ENCODE measurements at places on chromosomes 4 and X.

- no peak for DNase-seq
Observed at GRCh38 chrX:53373307-53373706, 49.1 kb downstream of the SMC1A start.

- DNase-seq, result no peak
Observed at GRCh38 chrX:110120025-110120424, 117.1 kb downstream of the TMEM164 start.

- DNase-seq, result no peak
Observed at GRCh38 chrX:85590638-85591037, 211.2 kb upstream of the POF1B start.

- DNase-seq, result no peak
Observed at GRCh38 chr4:147546349-147546748, 65.5 kb downstream of the EDNRA start.

DNA sequence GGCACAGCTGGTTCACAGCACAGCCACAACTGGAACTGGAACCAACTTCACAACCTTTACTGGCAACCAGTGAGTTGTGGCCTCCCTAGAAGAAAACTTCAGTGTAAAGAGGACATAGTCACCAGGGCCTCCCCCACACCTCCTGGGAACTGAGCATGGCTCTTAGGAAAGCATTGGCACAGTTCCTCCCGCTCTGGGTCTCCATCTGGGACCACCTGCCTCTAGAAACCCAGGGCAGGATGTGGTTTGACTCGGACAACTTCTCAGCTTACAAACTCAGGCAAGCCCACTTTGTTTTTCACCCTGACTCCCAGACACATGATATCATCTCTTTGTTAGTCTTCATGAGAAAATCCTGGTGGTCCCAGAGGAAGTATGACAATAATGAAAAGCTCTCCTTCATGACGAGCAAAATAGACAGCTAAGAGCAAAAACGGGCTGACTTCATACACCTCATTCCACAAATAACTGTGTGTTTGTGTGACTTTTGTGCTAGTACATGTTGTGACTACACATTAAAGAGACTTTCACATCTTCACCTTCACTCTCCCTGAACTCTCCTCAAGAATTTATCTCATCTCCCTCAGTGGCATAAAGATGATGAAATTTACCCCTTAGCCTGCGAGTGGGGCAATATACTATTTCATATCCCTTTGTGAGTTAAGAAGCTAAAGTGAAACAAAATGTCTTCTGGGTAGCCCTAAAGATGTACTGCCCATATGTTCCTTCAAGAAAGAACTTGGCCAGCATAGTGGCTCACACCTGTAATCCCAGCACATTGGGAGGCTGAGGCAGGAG, 75.4 kb downstream of the SH3KBP1 start:
- DNase-seq, result no peak

GRCh38 chrX:150196285-150196684, 166.8 kb upstream of the MAMLD1 start:
- no peak for DNase-seq

GRCh38 chr4:1347410-1347864, 429 bp downstream of the UVSSA start:
- peak; percentile 64 for DNase-seq

GRCh38 chr4:151215295-151215694, 61.7 kb upstream of the PRSS48 start:
- no peak for DNase-seq

DNA sequence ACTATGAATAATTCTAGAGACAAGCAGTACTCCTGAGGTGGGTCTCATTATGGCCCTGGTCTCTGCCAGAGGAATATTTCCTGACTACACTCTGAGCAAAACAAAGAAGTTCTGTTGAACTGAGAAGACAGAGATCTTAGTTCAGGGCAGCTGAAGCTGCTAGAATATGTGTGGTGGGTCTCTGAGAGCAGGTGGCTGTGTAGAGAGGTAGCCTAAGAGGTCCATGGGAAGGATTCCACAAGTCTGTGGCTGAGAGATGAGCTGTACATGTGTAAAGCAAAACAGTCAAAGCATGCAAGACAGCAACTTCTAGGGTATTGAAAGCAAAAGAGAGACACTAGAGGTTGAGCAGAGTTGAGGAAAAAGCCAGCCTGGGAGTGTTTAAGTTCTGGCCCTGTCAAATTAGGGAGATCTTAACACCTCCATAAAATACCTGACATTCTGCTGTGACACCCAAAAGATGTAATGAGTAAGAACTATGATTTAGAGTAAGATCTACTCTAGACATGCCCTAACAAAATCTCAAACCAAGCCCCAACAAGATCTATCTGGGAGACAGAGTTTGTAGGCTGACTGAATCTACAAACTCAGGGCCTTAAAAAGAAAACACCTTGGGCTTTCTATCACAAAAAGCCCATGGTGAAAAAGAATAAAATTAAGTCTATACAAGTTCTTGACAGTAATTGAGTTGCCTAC, 274.4 kb downstream of the BANK1 start:
- no peak for DNase-seq

- no peak for DNase-seq
Observed at GRCh38 chr4:93431371-93431770, 397.2 kb upstream of the ATOH1 start.

DNA sequence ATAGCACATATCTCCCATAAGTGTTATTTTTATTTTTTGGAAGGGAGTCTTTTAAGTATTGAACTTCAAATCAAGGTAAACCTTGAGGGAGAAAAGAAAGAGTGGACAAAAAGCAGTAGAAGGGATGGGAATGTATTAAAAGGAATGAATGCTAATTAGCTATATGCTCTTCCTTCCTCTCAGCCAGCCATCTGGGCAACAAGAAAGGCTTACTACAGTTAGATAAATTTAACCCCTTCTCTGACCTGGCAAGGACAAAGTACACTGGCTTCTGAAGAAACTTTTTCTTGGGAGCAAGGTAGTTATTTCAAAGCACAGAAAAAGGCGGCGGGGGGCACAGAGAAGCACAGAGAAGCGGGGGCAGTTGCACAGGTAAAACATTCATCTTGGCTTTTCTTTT, 54.6 kb downstream of the GAB1 start:
- no peak for DNase-seq

- no peak for DNase-seq
Observed at GRCh38 chrX:51759055-51759839, 16.0 kb downstream of the GSPT2 start.

- peak; percentile 61 for DNase-seq
Observed at GRCh38 chrX:130170752-130171445, 863 bp upstream of the RAB33A start.

DNA sequence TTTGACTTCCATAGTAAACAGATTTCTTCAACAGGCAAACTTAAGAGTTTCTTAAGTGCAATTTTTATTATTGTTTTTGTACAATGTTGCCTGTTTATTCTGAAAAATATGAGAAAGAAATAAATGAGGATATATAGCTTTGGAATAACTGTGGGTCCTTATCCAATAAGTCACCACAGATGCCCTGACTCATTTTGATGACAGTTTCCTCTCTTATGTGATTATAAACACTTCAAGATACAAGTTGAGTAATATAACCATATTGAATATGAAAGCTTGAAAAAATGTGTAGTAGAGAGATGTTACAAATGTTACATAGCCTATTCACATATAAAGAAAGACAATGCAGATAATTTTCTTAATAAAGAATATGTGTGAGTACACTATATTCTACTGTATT, 931.6 kb downstream of the RAPGEF2 start:
- no peak for DNase-seq

- no peak for DNase-seq
Observed at GRCh38 chr4:53313510-53313909, 52.4 kb downstream of the SCFD2 start.

- no peak for DNase-seq
Observed at GRCh38 chr4:20166544-20166943, 85.2 kb upstream of the SLIT2 start.

- DNase-seq, result no peak
Observed at GRCh38 chr4:128688846-128689437, 120.6 kb upstream of the JADE1 start.

GRCh38 chr4:118237531-118237930, 115.3 kb downstream of the PRSS12 start:
- DNase-seq, result no peak

GRCh38 chr4:107856901-107857300, 32.2 kb downstream of the SGMS2 start:
- no peak for DNase-seq

DNA sequence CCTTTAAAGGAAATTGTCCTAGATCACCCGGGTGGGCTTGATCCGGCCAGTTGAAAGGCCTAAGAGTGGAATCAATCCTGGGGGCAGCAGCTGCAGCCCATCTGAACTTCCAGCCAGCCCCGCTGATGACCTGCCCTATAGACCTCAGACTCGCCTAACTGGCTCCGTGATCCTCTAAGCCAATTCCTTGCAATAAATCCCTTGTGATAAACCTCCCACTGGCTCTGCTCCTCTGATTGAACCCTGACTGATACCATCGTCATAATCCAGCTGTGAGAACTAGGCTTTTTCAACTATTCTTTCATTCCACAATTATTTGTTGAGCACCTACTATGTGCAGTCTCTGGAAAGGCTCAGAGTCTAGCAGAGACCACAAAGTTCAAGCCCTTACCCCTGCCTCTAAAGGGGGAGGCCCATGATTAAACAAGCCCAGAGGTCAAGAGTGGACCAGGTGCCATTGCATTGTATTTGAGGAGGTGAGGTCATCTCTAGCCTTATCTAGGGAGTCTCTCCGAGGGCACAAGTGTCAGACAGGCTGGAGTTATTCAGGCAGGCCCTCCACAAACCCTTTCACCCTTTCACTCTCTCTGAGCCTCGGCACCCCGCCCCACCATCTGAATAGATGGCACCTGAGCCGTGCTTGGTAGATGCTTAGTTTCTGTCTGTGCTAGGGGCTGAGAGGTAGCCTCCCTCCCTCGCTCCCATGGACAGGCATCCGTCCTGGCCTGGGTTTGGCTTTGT, 20.5 kb upstream of the GPR78 start:
- no peak for DNase-seq

DNA sequence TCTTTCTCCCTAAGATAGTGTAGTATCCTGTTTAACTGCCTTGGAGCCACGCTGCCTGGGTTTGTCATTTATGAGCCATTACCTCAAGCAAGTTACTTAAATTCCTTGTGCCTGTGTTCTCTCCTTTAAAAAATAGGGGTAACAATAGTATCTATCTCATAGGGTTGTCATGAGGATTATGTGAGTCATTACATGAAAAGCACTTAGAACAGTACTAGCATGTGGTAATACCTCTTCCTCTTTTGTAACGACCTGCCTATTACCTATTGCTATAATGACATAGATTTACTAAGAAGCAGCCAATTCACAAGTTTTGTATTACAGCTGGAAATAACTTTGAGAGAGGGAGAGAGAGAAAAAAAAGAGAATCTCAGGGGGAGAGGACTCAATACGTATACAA, 834.7 kb downstream of the RAPGEF2 start:
- DNase-seq, result no peak

- DNase-seq, result no peak
Observed at GRCh38 chr4:164423819-164424218, 330.1 kb upstream of the SMIM31 start.

DNA sequence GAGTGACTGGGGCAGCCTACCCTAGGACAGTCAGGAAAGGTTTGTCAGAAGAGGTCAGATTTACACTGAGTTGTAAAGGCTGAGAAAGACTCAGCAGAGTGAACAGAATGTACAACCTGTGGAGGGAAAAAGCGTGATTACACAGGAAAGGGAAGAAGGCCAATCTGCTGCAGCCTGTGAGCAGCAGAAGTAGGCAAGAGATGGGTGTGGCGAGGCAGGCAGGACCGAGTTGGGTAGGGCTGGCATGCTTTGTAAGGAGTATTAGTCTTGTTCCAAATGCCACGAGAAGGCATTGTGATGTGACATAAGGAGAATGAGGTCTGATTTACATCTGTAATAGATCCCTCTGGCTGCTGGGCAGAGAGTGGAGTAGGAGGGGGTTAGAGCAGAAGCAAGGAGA, 12.6 kb downstream of the SGMS2 start:
- no peak for DNase-seq

- no peak for DNase-seq
Observed at GRCh38 chr4:183968931-183969330, 63.8 kb downstream of the STOX2 start.

GRCh38 chr4:15890246-15890829, 48.2 kb downstream of the FGFBP1 start:
- DNase-seq, result no peak

DNA sequence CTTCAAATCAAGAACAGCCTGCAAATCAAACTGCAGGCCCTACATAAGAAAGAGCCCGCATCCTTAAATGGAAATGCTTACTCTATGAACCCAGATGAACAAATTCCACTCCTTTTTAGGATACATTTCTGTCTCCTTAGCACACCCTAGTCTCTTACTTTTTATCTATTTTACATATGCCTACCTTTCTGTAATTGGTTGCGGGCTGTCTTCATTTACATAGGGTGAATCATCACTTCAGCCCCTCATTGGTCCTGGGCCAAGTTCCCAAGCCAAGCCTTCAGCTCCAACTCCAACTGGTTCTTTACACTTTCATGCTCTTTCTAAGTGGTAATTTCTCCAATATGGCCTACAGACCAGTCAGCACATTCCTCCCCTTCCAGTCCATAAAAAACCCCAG, 219.3 kb downstream of the TRAM1L1 start:
- DNase-seq, result no peak

DNA sequence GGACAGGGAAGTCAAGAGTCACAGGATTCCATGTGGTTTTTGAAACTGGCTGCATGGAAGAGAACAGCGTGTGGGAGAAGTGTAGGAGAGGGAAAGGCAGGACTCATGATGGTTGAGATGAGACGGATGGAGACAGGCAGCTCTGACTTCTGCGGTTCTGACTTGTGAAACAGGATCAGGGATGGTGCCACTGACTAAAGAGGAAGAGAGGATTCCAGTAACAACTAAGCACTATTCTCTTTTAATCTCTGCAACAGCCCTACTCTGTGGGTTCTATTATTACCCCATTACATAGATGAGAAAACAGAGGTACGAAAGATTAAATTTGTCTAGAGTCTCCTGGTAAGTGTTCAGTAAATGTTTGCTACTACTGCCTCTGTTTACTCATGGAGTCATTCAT, 156.3 kb downstream of the CBR4 start:
- DNase-seq, result no peak

GRCh38 chrX:41351923-41352322, 18.0 kb downstream of the DDX3X start:
- DNase-seq, result no peak

DNA sequence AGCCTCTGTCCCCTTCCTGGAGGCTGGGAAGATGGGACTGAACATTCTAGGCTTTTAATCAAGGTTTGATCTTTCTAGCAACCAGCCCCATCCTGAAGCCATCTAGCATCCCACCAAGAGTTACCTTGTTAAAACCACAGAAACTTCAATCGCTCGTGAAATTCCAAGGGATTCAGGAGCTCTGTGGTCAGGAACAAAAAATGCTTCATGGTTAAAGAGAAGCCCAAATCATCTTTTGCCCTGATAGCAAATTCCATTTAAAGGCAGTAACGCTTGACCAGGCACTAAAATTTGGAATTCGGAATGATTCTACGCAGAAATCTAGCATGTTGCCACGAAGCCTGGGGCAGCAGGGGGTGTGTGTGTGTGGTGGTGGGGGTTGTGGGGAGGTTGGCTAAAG, 47.8 kb downstream of the CASP6 start:
- no peak for DNase-seq

GRCh38 chr4:100581337-100581736, 63.5 kb upstream of the EMCN start:
- DNase-seq, result no peak

- DNase-seq, result no peak
Observed at GRCh38 chr4:96471956-96472867, 632.3 kb downstream of the PDHA2 start.

GRCh38 chr4:134691915-134692314, 490.3 kb upstream of the PABPC4L start:
- DNase-seq, result no peak

- DNase-seq, result no peak
Observed at GRCh38 chr4:141713771-141714445, 77.5 kb downstream of the IL15 start.

- no peak for DNase-seq
Observed at GRCh38 chr4:2558301-2558700, 21.9 kb downstream of the FAM193A start.

Measured in WTC11 (cell line).